ENCODE measurements at places on chromosomes 1 and 21.

- DNase-seq = no peak
These were observed 131.9 kb upstream of the BEND5 start for GRCh38 chr1:48908606-48909005.

DNA sequence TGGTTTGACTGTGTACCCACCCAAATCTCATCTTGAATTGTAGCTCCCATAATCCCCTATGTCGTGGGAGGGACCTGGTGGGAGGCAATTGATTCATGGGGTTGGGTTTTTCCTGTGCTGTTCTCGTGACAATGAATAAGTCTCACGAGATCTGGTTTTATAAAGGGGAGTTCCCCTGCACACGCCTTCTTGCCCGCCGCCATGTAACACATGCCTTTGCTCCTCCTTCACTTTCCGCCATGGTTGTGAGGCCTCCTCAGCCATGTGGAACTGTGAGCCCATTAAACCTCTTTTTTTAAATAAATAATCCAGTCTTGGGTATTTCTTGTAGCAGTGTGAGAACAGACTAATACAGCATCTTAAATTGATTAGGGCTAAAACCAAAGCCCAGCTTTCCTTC lies 22.6 kb upstream of the RERE start:
- DNase-seq = no peak

- DNase-seq = no peak
These were observed 25.1 kb upstream of the AGL start for GRCh38 chr1:99825098-99825497.

GRCh38 chr1:115727706-115728249 lies 40.7 kb downstream of the CASQ2 start:
- no peak for DNase-seq

DNA sequence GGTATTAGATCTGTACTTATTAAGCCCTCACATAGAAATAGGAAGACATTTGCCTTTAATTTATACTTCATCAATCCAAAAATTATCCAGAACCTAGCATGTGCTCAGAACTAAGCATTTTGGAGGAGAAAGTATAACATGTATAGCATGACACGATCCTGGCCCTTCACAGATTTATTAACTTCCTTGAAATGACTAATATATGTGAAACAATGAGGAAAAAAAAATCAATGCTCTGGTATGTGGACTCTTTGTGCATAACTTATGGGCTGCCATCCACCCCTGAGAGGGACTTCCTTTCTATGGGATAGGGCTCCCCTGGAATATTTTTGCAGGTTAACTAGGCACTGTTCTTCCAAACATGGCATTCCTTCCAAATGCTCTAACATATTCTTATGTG lies 36.6 kb downstream of the CCDC185 start:
- no peak for DNase-seq

DNA sequence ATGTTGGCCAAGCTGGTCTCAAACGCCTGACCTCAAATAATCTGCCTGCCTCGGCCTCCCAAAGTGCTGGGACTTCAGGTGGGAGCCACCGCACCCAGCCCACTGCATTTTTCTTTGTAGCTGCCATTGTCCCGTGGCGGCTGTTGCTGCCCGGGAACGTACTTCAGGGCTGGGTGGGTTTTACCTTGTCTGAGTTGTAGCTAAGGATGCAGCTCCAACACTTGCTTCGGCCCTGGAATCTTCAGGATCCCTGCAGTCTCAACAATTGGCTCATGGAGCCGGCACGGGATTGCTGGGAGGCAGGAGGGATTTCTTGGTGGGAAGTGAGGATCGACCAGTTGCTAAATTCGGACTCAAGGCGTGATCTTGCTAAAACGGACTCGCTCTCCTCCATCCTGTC lies 10.7 kb downstream of the TNFRSF8 start:
- no peak for DNase-seq

DNA sequence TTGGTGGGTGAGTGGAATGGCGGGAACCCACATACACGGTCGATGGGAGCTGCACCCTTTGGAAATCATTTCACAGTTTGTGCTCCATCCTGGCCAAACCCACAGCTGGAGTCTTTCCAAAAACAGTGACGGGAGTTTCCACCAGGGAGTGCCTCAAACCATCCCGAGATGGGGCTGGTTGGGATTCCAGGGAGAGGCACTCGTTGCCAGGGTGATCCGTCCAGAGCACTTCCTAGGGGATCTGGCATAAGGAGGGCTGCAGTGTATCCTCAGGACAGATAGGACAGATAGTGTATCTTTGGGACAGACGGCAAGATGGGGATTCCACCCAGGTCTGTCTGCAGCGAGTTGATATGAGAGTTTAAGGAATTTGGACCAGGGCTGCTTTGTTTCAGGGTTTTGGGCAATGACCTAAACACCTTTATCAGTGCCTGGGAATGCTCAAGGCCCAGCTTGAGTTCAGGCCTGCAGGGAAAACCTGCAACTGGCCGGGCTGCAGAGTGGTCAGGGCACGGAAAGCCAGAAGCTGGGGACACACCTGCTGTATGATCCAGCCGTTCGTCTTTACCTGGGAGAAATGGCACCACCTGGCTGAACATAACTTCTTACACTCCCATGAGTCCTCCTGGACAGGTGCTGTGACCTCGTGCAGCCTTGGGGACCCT lies 3.4 kb upstream of the POFUT2 start:
- no peak for DNase-seq

GRCh38 chr1:30189818-30190500 lies 533.4 kb downstream of the MATN1 start:
- DNase-seq = no peak

- no peak for DNase-seq
These were observed 5.2 kb upstream of the DENND2D start for GRCh38 chr1:111205714-111206050.

GRCh38 chr1:242147096-242147976 lies 148.4 kb upstream of the MAP1LC3C start:
- no peak for DNase-seq

- DNase-seq = no peak
These were observed 19.4 kb upstream of the FOXE3 start for GRCh38 chr1:47396671-47397196.

- DNase-seq = no peak
These were observed 1.2 kb downstream of the ZDHHC18 start for GRCh38 chr1:26827663-26828062.

- DNase-seq = no peak
These were observed 144.6 kb downstream of the LRIG2 start for GRCh38 chr1:113217447-113218208.

GRCh38 chr1:17118706-17119075 lies 560 bp downstream of the PADI2 start:
- DNase-seq = no peak
